Parietal lobe (tissue), 2 donors: ENCODE measurements at places on chromosomes 3 and 15. TPM values are rescaled to one million over a fixed set of nuclear protein-coding genes. Genes with fewer than 3 reads are reported as not detected.

The DPPA2 gene
- total RNA-seq = not detected

The CTXN2 gene
- 0.63 TPM for total RNA-seq

The GNAT1 gene
- not detected for total RNA-seq

The SLC22A14 gene
- total RNA-seq = 1.3 TPM

The CTNNB1 gene
- total RNA-seq = 701 TPM

The CXCR6 gene
- total RNA-seq = not detected

The ZNF502 gene
- 14.1 TPM for total RNA-seq

The MAP1A gene
- total RNA-seq = 48.2 TPM

The HTR3E gene
- not detected for total RNA-seq

The NLGN1 gene
- total RNA-seq = 113 TPM

The STXBP5L gene
- 27.2 TPM for total RNA-seq

The SOX14 gene
- not detected for total RNA-seq

The CPNE9 gene
- total RNA-seq = 0.31 TPM
